ENCODE measurements at places on chromosomes 1 and 21. TPM values are rescaled to one million over a fixed set of nuclear protein-coding genes. Genes with fewer than 3 reads are reported as not detected.

Gene NPL
- 10.5 TPM for total RNA-seq

Gene PKLR
- not detected for total RNA-seq

Gene ARTN
- 1.4 TPM for total RNA-seq

Gene FAM72D
- total RNA-seq: 0.85 TPM
